ENCODE measurements at places on chromosomes 12 and 14.
A peak's percentile ranks its signal among the peaks of the same experiment; 100 is the strongest.

DNA sequence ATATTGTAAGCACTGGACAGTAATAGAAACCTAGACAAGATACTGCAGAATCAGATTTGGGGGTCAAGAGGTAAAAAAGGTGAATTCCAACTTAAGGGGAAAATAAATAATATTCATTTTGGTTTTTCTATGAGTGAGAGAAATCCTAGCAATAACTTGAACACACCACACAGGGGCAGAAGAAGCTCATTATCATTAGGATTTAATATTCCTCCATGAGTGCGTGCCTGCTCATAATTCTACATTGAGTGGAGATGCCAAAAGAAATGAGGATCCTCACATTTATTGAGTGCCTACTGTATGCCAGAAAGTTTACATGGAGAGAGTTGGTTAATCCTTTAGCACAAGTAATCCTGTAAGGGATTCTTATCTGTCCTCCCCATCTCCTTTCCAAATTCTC lies 40.5 kb upstream of the C14orf132 start:
- no peak for DNase-seq

DNA sequence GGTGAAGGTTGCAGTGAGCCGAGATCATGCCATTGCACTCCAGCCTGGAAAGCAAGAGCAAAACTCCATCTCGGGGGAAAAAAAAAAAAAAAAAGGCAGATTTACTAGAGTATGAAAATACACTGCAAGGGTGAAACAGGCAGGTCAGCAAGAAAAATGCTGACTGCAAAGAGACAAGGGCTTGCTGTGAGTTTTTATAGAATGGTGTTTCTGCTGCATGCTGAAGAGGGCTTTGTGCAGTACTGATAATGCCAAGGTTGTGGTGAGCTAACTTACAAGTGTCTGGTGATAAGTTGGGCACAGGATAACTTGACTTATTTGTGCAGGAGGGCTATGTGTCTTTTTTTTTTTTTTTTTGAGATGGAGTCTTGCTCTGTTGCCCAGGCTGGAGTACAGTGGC lies 25.9 kb upstream of the SRP54 start:
- no peak for DNase-seq

DNA sequence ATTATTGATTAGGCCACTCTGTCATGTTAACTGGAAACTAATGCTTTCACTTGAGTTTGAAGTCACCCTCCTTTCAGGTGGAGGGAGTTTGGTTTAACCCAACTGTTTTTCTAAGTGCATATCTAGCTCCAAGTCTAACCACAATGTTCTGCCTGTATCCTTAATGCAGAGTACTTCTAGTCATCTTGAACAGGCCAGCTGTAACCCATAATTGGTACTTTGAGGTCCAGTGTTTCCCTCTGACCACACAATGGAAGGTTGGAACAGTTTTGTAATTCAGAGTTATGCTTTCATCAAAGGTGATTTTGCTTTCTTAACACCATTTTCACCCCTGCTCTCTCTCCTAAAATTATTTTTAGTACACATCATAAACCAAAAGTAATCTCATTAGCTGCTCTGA lies 237.2 kb upstream of the DCN start:
- no peak for DNase-seq

DNA sequence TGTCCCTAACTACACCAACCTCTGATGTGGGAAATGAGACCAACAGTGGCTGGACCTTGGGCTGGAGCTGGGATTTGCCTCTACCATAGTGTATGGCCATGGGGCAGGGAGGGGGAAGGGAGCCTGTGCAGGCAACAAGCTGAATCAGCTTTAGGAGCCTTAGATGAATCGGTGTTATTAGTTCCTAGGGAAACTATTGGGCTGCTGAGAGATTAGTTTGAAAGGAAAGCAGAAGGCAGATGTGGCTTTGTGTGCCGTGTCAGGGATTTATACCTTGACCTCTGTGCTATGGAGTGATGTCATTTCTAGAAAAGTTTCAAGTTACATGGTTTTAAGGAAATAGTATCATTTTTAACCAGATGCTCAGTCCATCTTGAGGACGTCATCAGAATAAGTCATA lies 19.5 kb upstream of the GAS2L3 start:
- no peak for DNase-seq

DNA sequence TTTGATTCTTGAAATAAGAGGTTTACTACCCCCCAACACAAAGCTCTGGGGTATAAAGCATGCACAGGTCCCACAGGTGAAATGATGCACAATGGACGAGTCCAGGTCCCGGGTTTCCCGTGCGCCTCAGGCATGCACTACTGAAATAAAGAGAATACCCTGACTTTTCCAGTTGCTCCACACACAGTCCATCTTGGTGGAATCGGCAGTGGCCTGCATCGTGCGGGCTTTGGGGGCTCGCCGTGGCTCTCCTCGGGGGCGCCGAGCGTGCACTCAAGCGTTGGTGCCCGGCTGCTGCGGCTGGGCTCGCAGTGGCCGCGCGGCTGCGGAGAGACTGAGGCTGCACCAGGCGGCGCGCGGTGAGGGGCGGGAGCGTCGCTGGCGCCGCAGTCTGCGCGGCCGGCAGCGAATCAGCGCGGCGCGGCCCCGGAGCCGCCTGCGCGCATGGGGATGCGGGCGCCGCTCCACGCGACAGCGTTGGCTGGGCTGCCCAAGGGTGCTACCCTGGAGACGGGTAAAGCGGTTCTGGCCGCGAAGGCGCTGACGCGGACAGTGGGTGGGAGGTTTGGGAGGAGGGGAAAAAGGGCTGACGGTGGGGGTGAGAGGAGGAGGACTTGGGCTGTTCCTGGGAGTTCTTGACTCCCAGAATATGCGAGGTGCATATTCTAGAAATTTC lies 53.8 kb upstream of the CCDC175 start:
- DNase-seq = no peak

GRCh38 chr12:71240946-71241345 lies 83.1 kb upstream of the TSPAN8 start:
- no peak for DNase-seq

DNA sequence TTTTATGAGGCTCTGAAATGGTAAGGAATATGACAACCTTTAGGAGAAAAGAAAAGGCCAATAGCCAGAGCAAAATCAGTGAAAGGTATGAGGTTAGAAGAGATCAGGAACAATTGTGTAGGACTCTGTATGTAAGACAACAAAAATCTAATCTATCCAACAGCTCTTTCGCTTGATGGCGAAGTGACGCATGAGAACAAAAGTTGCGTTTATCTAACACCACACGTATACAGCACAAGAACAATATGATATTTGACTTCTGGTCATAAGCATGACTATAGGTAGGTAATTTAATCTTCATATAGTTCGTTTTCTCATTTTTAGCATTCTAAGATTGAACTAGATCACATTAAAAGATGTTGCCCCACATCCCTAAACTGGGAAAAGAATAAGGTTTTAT lies 1.5 kb downstream of the CLECL1 start:
- no peak for DNase-seq

DNA sequence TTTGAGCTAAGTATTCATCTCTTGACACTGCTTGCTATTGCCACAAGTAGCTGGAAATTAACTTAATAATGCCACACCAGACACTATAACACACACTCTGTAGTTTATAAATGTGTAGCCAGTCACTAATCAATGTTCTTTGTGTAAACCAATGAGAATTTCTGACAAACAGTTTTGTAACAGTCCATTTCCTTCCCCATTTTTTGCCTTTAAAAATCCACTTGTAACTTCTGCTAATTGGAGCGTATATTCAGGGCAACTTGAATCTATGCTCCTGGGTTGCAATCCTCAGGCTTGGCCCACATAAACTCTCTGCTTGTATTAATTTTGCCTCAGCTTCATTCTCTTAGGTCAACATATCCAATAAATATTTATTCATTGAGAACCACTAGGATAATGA lies 125.0 kb upstream of the DHRS4 start:
- no peak for DNase-seq

- no peak for DNase-seq
Measured at GRCh38 chr12:117213295-117213808, 23.1 kb upstream of the FBXO21 start.

GRCh38 chr14:104280085-104280901 lies 141.9 kb downstream of the KIF26A start:
- no peak for DNase-seq

DNA sequence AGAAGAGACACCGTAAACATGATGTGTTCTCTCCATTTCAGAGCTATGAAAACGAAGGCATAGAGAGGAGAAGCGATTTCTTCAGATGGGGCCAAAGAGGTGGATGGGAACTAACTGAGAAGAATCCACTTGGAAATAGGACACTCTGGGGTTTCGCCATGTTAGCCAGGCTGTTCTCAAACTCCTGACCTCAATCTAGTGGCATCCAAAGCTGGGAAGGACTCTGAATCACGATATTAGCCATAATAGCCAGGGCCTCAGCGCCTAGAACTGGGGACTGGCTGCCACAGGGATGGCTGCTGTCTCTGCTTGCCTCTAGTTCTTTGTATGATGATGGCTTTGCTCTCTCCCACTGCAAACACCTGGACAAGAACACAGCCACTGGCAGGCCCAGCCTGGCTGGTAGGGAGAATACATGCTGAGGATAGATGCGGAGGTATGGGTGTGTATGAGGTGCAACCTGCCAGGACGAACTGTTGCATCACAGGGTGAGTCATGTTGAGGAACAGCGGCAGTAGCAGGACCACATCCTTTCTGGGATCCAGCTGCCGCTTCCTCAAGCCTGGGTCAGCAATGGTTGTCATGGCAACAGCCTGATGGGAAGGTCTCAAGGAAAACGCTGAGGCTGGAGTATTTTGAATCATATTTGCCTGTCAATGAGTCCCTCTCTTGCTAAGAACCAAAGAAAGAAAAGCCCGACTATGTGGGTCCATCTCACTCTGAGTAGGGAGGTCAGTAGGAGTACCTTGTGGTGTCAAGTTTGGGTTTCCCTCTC lies 31.1 kb downstream of the CCDC177 start:
- peak; percentile 7 for DNase-seq

- DNase-seq = no peak
Measured at GRCh38 chr14:63174760-63175191, 29.5 kb upstream of the RHOJ start.

DNA sequence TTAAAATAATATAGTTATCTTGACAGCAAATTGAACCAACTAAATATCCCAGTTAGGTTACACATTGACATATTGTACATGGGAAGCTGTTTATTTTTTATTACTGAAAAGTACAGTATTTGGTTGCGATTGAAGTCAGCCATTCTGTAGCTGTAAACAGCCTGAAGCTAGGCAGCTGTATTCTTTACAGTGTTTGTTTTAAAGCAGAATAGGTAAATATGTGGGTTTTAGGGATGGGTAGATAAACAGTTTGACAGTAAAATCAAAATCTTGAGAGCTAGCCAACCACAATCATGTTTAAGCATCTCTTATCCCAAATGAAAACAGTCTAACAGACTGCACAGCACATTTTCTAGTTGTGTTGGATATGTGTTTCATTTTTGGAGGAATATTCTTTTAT lies 45.7 kb downstream of the TTC6 start:
- no peak for DNase-seq

GRCh38 chr14:65019944-65020566 lies 33.4 kb downstream of the FNTB start:
- DNase-seq = no peak

DNA sequence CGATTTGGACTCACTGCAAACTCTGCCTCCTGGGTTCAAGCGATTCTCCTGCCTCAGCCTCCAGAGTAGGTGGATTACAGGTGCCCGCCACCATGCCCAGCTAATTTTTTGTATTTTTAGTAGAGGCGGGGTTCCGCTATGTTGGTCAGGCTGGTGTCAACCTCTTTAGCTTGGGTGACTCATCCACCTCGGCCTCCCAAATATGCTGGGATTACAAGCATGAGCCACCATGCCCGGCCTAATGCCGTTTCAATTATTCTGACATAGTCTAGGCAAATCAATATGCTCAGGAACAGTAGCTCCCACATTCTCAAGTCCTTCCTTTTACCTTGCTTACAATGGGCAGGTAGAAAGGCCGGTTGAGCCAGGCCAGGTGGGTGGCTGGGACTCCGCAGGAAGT lies 82.0 kb upstream of the EEA1 start:
- DNase-seq = no peak

DNA sequence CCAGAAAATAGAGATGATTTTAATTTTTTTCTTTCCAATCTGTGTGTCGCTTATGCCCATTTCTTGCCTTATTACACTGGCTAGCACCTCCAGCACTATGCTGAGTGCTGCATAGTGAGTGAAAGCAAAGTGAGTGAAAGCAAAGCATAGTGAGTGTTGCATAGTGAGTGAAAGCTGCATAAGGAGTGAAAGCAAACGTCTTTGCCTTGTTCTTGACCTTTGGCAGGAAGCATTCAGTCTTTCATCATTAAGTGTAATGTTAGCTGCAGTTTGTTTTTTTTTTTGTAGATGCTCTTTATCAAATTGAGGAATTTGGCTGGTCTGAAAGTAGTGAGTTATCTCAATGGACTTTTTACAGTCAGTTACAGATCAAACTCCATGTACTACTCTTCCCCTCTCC lies 6.9 kb upstream of the CORO1C start:
- no peak for DNase-seq

DNA sequence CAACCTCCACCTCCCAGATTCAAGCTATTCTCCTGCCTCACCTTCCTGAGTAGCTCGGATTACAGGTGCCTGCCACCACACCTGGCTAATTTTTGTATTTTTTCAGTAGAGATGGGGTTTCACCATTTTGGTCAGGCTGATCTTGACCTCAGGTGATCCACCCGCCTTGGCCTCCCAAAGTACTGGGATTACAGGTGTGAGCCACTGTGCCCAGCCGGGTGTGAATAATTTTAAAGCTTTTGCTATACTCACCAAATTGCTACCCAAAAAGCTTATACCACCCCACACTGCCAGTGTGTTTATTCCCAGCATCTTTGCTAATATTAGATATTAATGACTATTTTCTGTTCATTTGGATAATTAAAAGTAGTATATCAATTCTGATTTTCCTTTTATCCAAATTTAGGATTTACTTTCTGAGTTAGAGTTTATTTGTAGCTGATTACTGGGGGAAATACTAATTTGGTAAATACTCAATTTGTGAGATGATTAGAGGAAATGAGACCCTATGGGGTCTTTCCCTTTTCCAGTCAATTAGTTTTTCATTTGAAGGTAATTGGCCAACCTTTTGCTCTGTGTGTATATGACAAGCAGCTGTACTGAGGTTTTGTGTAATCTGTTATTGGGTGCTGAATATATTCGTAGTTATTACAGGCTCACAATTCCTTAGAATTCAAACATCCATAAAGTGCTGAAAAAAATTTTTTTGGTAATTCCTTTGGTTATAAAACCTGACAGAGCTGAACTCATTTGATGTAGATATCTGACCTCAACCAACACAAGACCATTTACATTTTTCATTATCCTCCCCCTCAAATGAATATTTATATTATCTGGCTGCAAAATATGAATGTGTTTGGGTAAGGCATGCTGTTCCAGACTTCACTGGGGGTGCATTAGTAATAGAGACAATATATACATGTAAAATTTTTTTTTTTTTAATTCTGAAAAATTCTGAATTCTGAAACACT lies 73.6 kb downstream of the ANO6 start:
- no peak for DNase-seq

GRCh38 chr14:61662437-61663311 lies 32.6 kb upstream of the HIF1A start:
- DNase-seq = peak; percentile 42

DNA sequence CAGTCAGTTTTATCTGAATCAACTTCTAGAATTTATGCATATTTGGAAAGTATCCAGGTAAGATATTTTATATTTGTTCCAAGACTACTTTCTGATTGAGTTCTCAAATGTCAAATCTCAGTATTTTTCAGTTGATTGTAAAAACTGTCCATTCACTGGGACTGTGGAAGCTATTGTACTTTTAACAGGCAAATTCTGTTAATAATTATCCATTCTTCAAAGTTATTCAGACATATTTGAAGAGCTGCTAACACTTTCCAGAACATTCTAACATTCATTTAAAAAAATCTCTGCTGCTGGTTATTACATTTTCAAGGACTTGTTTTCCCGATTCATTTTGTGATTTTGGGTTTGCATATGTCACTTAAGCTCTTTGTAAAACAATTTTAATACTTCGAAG lies 59.7 kb downstream of the PIK3C2G start:
- no peak for DNase-seq
